ENCODE measurements at places on chromosomes 12 and 14. TPM values are rescaled to one million over a fixed set of nuclear protein-coding genes. Genes with fewer than 3 reads are reported as not detected.

OR4N5 gene
- total RNA-seq: not detected

FOXA1 gene
- not detected for total RNA-seq

SLC7A7 gene
- 6.1 TPM for total RNA-seq

LBHD2 gene
- total RNA-seq: not detected

RNU4-1 gene
- total RNA-seq: under 0.01 TPM

PLEKHD1 gene
- under 0.01 TPM for total RNA-seq

CKAP4 gene
- 193 TPM for total RNA-seq

IFNG-AS1 gene
- 0.86 TPM for total RNA-seq
